ENCODE measurements at places on chromosomes 4 and X.

DNA sequence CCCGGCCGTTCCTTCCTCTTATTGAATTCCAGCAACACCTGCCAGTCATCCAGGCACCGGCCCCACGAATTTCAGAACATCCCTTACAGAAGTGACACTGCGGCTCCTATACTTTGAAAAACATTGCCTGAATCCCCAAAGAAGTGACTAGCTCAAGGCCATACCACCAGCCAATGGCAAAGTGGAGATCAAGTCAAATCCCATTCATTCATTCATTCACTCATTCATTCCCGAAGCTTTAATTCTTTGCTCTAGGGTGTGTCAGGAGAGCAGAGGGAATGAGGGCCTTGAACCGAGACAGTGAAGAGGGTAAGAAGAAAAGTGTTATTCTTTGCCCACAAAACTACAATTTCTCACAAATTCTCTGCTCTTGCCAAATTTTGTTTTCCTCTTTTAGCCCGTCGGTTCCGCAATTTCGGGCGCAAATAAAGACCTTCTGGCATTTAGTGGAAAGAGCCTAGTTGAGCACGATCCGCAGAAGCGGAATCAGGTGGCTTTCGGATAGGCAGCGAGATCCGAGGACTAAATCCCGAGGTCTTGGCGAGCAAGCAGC is 824 bp upstream of the HMGB3 start:
- no peak for DNase-seq

GRCh38 chr4:118417325-118417724 is 64.5 kb upstream of the PRSS12 start:
- DNase-seq, result no peak

- DNase-seq, result no peak
These were observed 210.8 kb upstream of the RASGEF1B start for GRCh38 chr4:81682492-81682891.

GRCh38 chr4:54913751-54914526 is 211.5 kb downstream of the KDR start:
- no peak for DNase-seq

DNA sequence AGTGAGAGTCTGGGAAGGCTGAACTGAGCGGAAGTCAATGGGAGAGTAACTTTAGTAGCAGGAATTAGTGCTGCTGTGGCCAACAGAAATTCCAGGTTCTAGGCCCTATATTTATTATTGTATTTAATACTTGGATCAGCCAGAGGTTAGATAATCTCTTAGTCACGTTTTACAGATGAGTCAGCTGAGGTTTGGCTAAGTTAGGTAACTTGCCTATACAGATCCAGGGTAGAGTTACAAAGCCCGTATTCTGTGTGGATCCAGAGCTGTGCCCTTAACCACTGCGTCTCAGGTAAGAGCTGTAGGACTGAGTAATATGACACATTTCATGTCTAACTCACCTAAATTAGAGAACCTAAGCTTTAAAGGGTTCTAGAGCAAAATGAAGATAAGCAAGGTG is 20.5 kb downstream of the PSMD10 start:
- peak; percentile 19 for DNase-seq

DNA sequence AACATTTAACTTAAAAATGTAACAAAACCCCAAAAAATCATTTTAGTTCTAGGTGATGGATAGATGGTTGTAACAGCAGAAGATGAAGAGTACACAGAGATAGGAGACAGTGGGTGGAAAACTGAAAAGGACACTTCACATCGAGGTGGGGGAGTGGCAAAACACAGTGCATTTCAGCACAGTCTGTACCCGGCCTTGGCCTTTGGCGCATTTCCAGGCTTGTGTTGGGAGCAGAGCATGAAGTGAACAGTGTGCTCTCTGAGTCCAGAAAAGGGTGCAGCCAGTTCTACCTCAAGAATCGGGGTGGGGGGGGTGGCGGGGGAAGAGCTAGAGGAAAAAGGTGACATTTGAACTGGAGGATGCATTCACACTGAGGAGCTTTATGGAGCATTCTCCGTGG is 4.3 kb downstream of the TSPYL2 start:
- DNase-seq, result no peak

GRCh38 chrX:40966213-40966820 is 118.9 kb upstream of the USP9X start:
- no peak for DNase-seq

- no peak for DNase-seq
These were observed 1232.0 kb downstream of the STIM2 start for GRCh38 chr4:28092610-28093009.

DNA sequence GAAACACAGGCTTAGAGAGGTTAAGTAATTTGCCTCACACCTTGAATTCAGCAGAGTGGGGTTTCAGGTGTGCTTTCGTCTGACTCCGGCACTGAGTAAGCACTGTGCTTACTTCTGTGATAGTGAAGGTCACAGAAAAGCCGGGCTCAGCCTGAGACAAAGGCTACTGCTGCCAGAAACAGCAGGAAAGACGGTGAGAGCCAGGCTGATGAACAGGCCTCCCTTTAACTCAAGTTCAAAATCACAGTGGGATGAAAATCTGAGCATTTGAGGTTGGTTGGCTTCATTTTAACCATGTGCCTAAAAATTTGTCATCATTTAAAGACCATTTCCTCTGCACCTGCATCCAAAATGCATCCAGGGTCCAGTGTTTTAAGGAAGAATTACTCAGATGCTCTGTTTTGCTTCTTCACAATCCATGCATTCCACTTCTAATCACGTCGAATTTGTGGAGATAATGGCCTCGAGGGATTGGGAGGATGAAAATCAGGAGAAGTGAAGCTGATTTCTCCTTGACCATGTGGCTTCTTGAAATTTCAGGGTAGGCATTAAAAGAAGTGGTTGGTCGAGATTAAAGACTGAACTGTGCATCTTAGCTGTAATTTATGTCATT is 121.2 kb upstream of the LNX1 start:
- no peak for DNase-seq

DNA sequence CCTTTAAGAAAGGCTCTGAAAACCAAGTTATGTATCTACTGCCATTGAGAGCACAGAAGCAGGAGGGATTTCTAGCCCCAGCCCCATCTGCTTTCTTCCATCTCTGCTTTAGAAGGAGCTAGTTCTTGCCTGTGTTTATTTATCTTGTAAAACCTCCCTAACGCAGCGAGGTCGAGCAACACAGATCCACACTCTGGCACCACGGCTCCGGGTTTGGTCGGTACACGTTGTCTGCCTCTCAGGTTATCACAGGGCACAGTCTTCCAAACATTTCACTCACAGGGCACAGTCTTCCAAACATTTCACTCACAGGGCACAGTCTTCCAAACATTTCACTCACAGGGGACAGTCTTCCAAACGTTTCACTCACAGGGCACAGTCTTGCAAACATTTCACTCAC is 69.7 kb upstream of the TLR3 start:
- no peak for DNase-seq

GRCh38 chr4:76704133-76704881 is 193.6 kb downstream of the SOWAHB start:
- peak; percentile 51 for DNase-seq

- no peak for DNase-seq
These were observed 459.9 kb upstream of the BOD1L1 start for GRCh38 chr4:14087459-14087858.

GRCh38 chr4:102350634-102351033 is 5.4 kb upstream of the SLC39A8 start:
- DNase-seq, result no peak

- DNase-seq, result no peak
These were observed 61.3 kb downstream of the CENPC start for GRCh38 chr4:67483868-67484602.

DNA sequence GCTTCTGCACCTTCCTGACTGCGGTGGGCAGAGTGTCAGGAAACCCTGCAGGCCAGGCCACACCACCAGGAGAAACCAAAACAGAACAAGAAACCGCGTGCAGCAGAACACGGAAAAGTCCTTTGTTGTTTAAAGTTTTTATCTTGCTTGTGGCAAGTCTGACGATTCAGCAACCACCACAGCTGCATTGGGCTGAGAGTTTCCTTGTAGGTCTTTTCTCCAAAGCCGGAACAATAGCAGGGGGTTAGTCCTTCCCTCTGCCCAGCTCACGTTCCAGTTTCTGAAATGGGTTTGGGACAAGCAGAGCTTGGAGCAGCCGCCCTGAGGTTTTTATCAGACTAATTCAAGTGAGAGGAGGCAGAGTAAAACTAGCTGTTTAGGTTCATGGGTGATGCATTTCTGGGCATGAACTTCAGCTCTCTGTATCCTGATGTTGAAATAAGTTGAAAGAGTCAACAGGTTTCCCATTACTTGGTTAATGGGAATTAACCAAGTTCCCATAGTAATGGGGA is 216.9 kb downstream of the PTTG2 start:
- no peak for DNase-seq

- DNase-seq, result peak; percentile 58
These were observed 52.7 kb upstream of the ZCCHC13 start for GRCh38 chrX:74251006-74251930.

GRCh38 chr4:173490817-173491528 is 39.1 kb downstream of the HAND2 start:
- DNase-seq, result no peak

- DNase-seq, result no peak
These were observed 12.6 kb downstream of the C4orf54 start for GRCh38 chr4:99645036-99645435.

DNA sequence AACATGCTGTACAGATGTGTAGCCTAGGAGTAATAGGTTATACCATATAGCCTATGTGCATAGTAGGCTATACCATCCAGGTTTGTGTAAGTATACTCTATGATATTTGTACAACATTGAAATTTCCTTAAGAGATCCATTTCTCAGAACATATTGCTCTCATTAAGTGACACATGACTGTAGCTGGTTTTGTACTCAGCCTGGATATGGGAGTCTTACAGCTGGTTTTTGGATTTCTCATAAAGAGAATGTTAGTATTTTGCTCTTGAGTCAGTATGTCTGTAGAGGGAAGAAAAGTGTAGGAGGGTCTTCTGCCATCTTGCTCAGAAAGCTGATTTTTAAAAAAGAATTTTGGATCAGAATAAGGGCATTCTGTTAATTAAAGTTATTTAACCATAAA is 85.3 kb downstream of the SMARCA5 start:
- DNase-seq, result no peak

DNA sequence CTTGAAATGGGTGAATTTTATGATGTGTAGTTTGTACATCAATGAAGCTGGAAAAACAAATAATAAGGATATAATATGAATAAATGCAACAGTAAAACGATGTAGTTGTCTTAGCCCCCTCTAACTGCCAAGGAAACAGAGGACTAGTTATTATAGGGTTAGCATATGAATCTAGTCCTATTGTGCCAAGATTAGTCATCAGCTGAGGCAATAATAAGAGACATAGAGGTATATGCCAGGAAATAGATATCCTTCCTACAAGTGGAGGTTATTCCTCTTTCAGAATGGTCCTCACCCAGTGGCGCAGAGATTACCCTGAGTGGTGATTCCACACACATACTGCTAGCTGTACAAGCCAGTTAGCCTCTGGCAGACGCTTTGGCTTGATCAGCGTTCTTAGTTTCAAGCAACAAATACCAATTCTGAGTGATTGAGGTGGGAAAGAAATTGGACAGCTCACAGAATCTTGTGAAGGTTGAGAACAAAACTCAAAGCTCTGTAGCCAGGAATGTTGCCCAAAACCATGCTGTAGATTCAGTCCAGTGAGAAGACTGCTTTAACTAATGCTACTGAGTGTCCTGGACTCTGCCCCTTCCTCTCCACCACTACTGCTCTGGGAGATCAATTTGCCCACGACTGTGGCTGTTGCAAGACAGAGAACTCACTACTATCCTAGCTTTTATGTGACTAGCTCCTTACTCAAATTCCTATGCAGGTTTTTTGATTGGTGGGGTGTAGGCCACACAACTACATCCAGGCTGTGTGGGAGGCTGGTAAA is 27.0 kb upstream of the ZNF280C start:
- no peak for DNase-seq

DNA sequence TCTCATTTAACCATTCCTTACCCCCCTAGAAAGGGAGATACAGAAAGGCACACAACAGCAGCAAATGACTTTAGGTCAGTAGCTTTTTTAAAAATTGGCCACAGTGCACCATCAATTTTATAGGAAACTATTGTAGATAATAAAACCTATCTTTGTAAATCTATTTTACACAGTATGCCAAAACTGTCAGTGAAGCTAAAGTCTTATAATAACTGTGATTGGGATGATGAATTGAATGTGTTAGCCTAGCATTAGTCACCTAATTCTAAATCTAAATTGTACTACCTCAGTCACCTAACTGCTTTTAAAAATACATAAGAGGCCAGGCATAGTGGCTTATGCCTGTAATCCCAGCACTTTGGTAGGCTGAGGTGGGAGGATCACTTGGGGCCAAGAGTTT is 44.2 kb downstream of the SH3RF1 start:
- no peak for DNase-seq

DNA sequence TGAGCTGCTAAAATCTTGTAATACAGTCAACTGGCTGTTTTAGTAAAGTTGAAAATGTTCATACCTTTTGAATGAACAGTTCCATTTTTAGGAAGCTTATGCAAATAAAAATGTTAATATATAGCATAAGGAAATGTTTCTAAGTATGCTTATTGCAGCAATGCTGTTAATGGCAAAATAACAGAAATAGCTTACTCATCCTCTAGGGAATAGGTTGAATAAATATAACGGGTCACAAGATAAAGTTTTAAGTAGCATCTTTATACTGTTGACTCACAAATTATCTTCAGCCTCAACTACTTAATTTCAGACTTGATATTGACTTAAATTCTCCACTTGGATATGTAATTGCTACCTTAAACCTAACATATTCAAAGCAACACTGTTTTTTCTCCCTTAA is 27.7 kb downstream of the HERC3 start:
- no peak for DNase-seq

DNA sequence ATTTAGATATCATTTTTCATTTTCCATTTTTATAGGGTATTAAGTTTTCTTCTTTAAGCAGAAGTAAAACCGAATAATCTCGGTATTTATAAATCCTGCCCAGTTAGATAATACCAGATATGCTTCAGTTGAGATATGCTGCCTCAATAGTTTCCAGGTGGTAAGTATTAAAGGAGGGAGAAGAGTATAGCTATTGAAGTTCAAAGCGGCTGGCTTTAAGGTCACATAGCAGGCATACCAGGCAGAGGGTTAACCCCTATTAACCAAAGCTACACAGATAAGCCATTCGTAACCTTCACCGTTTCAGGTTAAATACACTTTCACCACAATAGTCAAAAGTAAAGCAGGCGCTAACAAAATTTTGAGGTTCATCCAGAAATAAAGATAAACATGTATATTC is 54.2 kb downstream of the EDNRA start:
- no peak for DNase-seq

DNA sequence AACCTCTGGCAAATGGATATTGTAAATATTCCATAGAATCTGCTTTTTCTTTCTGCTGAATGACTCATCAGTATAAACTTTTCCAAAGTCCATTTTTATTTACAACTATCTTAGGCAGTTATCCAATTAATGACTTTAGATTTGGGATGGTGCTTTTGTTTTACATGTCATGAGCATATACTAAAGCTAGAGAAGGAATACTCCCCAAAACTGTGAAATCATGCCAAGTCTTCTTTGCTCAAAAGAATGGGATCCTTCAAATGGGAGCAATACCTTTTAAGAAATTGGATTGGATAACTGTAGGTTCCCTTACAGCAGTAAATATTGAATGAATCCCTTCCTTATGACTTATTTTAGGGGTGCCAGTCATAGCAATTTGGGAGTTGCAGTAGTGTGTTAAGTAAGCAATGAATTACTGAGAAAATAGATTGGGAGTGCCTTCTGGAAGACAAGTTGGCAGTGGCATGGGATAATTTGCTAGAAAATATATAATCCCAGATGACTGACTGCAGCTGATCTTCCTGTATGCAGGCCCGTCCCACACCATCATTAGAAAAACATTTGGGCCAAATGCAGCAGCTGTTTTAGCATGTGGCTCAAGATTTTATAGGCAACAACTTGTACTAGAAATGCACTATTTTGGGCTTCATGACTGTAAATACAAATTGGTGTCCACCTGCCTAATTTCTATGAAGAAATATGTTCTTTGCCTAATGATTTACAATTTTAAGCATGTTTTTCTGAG is 2.8 kb downstream of the TMPRSS11D start:
- DNase-seq, result no peak
